ENCODE measurements at places on chromosomes 1 and 21.

GRCh38 chr1:150362721-150363425 is 1.1 kb upstream of the RPRD2 start:
- DNase-seq, result no peak

GRCh38 chr1:225627304-225627947 is 25.5 kb downstream of the ENAH start:
- no peak for DNase-seq

DNA sequence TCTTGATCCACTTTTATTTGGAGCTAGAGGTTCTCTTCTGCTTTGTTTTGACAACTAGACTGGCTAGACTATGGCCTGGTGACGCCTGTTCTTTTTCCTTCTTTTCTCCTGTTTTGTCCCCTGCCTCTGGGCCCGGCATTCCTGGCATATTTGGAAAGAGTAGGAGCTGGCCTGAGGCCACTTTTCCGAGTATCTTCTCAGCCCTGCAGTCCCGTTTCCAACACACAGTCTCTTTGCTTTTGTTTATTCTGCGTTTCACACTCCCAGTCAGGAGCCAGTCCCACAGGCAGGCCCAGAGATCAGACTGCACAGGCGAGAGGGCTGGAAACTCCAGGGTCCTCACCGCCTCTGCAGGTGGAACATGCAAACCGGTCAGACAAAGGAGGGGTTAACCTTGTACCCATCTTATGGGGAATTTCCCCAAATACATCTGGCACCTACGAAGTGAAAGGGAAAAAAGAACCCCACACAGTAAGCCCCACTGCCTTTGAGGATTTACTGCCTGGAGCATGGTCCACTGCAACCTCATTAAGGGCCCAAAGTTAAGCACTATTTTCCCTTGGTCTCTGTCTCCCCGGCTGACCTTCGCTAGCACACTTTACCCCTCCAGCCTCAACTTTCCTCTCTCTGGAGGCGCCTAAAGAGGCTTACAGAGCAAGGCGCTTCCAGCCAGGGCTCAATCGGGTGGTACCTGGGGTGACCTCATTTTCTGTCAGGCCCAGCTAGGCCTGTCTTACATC is 141.1 kb downstream of the TOMM20 start:
- peak; percentile 93 for DNase-seq

GRCh38 chr1:88736633-88737248 is 52.7 kb downstream of the PKN2 start:
- no peak for DNase-seq

DNA sequence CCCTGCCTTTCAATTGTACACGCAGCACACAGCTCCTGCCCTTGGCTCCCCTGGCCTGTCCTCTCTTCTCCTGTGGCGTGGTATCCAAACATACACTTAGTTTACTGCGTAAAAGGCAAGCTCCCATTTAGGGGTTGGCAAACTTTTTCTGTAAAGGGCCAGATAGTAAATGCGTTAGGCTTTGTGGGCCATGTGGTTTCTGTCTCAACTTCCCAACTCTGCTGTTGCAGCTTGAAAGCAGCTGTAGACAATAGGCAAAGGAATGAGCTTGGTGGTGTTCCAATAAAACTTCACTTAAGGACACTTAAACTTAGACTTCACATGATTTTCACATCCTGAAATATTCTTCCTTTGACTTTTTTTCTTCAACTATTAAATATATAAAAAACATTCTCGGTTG is 63.3 kb downstream of the RHOU start:
- DNase-seq, result no peak

- DNase-seq, result no peak
Observed at GRCh38 chr1:208204779-208205178, 39.4 kb downstream of the PLXNA2 start.

- no peak for DNase-seq
Observed at GRCh38 chr1:26031611-26032220, 10.1 kb downstream of the EXTL1 start.

GRCh38 chr1:95013950-95014574 is 58.7 kb downstream of the ALG14 start:
- no peak for DNase-seq

GRCh38 chr1:203589171-203589570 is 37.5 kb upstream of the ATP2B4 start:
- no peak for DNase-seq

GRCh38 chr1:27346991-27347624 is 5.3 kb downstream of the SYTL1 start:
- no peak for DNase-seq

DNA sequence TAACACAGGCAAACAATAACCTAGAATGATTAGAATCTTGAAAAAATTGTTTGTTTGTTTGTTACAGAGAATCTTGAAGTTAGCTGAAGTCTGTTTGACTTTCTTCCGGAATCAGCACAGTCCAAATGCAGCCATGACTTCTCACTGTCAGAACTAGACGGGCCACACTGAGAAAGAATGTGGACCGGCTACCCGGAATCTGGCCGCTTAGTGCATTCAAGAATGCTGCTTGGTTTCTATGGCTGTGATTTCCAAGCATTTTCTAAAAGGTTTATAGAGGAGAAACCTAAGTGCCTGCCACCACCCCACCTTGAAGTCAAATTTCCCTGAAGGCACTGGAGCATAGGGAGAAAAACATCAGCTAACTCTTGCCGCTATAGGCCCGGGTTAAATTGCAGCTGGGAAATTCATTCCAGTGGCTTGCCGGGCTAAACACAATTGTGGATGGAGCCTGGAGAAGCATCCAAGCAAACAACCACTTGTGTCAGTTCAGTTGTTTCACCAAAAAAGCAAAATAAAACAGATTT is 231.1 kb downstream of the DISC1 start:
- DNase-seq, result no peak

GRCh38 chr1:164188497-164188896 is 370.5 kb upstream of the PBX1 start:
- DNase-seq, result peak; percentile 55

GRCh38 chr1:206131037-206131436 is 13.8 kb upstream of the AVPR1B start:
- DNase-seq, result no peak

DNA sequence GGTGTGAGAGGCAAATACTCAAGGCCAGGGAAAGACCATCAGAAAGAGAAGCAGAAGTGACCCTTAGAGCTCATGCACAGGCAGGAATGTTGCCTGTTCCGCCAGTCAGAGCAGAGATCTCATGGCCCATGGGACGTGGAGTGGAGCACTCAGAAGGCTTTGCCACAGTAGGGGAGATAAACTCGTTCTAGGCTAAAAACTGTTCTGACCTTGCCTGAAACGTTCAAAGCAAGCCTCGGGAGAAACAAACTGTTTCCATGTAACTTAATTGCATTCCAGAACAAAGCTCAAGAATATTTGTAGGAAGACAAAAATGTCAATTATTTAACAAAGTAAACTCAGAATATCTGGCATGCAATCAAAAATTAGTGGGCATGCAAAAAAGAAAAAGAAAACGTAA is 20.7 kb upstream of the SLC19A1 start:
- DNase-seq, result no peak

DNA sequence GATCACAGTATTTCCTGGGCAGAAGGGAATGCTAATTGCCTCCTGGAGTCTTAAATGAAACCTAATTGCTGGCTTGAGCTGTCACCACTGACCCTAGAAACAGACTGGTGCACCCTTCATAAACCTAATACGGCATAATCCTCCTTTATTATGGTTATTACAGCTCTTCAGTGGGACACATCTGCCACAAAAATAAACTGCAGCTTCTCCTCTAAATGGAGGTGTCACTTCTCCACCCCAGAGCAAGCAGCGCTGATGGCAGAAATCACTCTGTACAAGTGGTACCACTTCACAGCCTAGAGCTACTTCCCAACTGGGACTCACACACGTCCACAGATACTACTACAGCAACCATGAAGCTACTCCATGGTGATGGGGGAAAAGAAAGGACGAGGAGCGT is 11.1 kb downstream of the PTPN14 start:
- no peak for DNase-seq

DNA sequence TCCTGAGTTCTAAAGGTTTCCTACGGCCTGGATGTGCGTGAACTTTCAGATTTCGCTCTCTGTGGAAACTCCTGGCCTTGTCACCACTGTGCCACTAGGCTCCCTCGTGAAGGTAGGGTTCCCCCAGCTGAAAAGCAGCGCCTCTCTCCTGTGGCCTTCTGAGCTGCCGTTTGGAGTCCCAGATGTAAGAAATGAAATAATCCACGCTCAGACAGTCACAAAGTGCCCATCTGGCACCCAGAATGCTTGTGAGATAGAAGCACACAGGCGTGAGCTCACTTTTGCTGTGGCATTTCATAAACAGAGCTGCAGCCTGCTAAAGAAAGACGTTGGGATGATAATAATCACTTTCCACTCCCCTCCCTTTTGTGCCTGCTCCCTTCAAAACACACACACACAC is 65.8 kb downstream of the LMO4 start:
- DNase-seq, result no peak

- no peak for DNase-seq
Observed at GRCh38 chr1:19640363-19641316, 3.5 kb upstream of the NBL1 start.

DNA sequence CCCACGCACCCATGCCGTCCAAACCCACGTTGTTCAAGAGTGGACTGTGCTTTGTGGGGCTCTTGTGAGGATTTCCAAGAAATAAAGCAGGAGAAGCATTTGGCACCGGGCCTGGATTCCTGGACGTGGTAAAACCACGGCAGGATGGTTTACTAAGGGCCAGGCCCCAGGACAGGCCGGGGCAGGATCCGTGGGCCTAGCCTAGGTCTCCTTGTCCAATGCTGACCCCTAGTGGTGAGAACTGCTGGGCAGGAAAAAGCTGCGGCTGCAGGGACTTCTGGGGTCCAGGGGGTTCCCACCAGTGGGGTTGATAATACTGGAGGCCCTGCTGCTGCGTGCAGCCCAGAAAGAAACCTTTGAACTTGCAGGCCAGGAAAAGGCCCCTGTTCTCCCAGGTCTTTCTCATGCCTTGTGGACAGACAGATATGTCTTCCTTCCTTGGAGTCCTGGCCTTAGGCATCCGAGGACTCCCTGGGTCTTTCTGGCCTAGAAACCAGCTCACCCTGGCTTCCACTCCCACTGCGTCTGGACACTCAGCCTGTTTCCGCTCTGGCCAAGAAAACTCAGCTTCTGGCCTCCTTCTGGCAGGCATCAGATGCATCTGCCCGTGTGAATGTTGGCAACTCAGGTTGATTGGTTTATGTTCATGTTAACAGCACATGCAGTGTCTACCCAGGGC is 106.9 kb upstream of the TMEM51 start:
- peak; percentile 66 for DNase-seq

Measured in left lobe of liver (tissue), 2 donors.